ENCODE measurements at places on chromosomes 6 and 20.

DNA sequence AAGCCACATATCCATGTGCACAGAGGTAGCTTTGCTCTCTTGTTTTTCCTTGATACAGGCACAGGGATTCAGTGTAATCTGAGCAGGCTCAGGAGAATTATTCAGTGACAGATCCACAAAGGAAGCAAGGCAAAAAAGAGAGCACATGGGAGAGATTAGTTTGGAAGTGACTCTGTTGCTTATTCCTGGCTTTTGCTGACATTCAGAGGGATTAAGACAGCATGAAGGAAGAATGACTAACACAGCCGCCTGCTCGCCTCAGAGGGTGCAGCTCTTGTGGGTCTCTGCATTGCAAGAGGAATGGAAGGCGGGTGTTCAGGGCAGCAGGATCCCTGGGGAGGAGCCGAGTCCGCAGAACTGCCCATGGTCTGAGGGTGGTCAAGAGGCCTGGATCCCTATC, 203.4 kb upstream of the KCNQ5 start:
- DNase-seq: peak; percentile 59

GRCh38 chr20:39861381-39861780, 827.7 kb downstream of the MAFB start:
- DNase-seq: no peak

- DNase-seq: no peak
Measured at GRCh38 chr6:2659882-2660281, 90.8 kb downstream of the MYLK4 start.

DNA sequence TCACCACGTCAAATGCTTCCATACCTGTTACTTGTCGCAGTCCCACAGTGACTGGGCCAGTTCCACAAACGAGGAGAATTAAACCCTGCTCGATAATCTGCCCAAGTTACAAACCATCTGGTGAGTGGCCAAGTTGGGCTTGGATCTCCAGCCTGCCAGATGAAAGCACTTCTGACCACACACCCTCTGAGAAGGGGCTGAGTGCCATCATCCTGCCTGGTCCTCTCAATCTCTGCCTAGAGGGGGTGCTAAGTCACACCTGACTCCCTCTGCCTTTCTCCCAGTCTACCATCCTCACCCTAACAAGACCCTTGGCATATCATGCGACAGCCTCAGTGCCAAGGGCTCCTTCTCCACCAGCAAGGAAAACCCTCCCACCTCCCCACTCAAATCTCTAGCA, 15.8 kb downstream of the RRP36 start:
- no peak for DNase-seq

DNA sequence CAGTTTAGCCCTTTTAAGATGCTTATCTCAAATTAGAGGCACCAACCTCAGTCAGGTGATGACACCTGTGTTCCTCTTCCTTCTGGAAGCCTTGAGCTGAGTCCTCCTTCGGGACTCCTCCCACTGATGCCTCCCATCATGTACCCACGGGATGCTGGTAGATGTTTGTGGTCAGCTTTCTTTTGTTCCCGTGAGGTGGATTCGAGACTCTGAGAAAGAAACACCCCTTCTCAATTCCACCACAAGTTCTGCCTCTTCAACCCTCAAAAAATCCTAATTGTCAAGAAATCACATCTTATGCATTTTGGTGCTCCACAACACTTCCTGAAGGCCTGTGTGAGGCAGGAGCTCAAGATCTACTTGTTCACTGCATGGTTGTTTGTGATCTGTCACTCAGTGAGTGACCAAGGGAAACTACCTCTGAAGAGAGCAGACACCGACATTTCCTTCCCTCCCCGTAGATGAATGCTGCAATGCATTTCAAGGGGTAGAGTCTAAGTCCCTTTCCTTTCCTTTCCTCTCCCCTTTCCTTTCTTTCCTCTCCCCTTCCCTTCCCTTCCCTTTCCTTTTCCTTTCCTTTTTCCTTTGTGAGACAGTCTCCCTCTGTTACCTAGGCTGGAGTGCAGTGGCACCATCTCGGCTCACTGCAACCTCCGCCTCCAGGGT, 50.5 kb downstream of the PCNA start:
- DNase-seq: no peak

DNA sequence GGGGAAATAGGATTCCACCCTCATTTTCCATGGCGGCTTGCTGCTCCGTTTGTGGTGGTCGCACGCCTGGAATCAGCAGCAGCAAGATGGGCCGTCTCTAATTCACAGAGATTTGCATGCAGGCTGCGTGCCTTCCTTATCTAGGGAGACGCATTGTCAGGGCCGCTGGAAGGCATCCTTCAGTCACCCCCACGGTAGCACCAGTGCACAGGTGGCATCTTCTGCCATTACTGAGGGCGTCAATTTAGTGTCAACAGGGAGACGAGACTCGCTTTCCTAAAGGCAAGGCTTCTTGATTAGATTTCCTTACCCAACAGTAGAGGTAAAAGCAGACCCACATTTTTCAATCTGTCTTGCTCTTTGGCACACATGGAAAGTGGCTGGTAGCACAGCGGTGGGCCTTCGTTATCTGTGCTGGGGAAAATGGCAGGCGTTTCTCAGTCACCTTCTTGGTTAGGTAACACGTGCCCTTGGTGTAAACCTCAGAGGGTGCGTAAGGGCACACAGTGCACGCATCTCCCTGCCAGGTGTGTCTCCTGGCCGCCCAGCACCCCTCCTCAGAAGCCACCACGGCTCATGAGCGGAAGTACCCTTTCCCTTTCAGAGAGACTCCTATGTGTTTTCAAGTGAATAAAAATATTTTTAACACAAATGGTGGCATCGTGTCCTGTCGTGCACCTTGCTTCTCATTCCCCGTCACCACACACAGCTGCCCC, 27.3 kb upstream of the VSTM2L start:
- DNase-seq: no peak

DNA sequence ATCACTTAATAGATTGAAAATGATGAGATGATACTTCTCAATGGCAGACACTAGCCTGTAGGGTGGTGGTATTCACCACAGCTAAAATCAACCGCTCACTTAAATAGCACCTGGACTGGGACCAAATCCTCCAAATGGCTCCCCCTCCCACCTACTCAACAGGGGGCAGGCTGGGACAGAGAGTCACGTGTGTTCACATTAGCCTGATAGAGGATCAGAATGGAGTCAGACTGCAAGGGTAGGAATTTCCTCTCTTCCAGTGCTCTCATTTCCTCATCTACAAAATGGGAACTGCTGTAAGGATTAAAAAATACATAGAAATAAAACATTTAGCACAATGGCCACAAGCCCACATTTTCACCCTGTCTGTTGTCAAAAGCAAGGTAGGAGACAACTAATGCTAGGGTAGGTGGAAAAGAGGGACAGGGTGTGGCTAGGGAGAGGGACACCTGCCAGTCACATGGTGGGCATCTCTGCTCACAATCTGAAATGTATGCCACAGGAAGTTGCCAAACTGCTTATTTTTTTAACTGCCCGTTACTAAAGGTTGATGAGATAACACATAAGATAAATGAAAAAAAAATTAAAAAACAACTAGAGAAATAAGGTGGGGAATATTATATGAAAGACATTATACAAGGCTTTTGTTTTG, 55.3 kb downstream of the BACH2 start:
- no peak for DNase-seq

DNA sequence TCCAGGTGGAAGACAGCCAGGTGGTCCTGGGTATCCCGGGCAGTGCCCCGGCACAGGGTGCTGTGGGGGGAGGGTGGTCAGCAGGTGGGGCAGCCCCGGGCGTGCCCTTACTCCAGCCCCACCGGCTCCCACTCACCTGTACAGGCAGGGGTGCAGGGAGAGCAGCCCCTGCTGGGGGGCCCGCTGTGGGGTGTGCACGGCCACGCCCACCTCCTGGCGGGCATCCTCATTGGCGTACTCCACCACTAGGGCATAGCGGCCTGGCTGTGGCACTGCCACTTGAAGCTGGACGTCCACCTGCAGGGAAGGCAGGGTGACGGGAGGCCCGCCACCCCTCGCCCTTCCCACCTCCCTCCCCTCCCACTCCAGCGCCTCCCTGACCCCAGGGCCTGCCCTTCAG, 29.6 kb downstream of the ADRM1 start:
- DNase-seq: no peak

DNA sequence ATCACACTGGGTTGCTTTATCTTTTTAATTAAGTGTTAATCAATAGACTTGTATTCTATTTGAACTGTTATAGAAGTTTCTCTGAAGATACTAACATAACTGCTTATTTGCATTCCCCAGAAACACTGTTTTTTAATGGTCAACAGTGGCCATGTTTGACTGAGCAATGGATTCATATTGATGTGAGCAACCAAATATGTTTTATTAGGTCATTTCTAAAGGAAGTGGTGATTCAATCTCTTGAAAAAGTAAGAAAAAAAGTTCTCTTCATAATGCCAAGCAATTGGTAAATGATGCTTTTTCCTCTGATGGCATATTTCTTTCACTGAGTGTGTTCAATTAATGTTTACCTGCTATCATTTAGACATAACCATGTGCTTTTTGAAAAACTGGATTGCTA, 593.0 kb upstream of the CITED2 start:
- no peak for DNase-seq

- no peak for DNase-seq
Measured at GRCh38 chr20:33840160-33840559, 29.0 kb downstream of the CHMP4B start.

GRCh38 chr6:4786996-4787395, 10.8 kb downstream of the CDYL start:
- no peak for DNase-seq

DNA sequence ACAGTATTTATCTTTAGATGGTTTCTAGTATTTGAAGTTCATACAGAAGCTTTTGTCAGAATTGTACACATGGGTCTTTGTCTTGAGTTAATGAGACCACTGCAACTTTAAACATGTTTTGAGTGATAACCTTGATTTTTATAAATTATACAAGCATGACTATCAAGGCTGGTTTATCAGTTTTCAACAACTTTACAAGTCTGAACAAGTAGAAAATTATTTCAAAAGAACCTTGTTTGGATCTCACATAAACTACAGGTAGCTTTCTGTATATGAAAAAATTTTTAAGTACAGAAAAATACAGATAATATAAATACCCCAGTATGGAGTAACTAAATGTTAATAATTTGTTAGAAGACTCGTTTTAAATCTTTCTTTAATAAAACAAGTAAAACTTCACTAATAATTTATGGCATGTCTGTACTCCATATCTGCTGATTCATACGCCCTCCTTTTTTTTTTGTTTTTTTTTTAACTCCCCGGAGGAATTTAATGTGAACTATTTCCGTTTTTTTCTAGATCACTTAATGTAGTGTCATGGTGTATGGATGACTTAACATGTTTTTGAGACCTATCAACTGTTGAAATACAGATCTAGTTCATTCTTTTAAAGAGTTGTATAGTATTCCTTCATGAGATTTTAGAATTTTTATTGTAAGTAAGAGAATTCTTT, 18.3 kb downstream of the VAPB start:
- DNase-seq: peak; percentile 15

DNA sequence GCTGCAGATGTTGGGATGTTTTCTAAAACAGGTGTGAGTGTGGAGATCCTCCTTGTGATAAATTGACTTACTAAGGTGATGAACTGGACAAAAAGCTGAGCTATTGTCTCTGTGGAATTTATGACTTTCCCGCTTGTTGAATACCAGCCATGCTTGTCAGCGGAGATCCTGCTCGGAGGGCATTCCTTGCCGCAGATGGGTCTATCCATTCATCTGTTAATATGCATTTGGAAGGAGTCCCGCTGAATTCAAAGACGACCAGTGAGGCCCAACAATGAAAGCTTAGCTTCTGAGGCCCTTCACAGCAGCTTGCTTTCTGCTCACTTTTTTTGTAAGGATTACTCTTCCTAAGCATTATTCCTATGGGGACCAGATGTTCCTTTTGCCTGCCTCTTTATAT, 124.9 kb downstream of the TIAM2 start:
- DNase-seq: no peak

DNA sequence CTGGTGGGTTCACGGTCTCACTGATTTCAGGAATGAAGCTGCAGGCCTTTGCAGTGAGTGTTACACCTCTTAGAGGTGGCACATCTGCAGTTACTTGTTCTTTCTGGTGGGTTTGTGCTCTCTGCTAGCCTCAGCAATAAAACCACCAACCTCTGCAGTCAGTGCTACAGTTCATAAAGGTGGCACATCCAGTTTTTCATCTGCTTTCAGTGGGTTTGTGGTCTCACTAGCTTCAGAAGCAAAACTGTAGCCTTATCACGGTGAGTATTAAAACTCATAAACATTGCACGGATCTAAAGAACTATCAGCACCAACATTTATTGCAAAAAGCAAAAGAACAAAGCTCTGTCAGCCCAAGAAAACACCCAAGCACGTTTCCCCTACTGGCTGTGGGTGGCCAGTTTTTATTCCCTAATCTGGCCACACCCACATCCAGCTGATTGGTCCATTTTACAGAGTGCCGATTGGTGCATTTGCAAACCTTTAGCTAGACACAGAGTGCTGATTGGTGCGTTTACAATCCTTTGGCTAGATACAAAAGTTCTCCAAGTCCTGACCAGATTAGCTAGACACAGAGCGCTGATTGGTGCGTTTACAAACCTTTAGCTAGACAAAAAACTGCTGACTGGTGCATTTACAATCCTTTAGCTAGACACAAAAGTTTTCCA, 3.4 kb upstream of the TMEM14C start:
- DNase-seq: no peak

DNA sequence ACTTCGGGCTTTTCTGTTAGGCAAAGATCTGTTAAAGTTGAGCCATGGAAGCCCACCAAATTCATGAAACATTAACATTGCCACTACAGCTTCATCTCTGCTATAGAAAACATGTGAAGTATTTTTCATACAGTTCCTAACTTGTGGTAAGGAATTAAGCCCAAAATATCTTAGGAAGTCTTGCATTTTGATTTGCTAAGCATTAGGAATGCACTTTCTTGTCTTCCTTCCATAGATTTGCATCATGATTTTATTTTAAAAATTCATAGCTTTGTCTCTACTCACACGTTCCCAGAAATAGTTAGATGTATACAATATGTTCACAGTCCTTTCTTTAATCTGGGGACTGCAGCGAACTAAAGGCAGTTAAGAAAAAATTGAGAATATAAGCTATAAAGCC, 325.6 kb downstream of the CENPW start:
- no peak for DNase-seq
